Thoracic aorta (tissue), 2 donors: ENCODE measurements at places on chromosomes 5 and 9.

DNA sequence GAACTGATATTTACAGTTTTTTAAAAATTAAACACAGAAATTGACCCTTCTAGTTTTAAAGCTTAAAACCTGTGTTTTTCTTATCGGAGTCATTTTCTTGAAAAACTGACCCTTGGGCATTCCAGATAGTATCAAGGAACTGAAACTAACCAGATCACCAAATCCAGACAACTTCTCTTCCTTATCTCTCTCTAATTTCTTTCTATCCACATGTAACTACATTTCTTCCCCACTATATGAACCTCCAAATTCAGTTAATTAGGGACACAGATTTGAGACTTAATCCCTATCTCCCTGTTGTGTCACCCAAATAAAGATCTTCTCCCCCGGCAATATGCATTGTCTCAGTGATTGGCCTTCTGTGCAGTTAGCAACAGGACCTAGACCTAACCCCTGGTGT, 1643.0 kb upstream of the CDH6 start:
- no peaks in the 10 kb centered on the region for H3K27me3 ChIP-seq
- no peak overlapping the region for H3K27ac ChIP-seq
- H3K4me3 ChIP-seq = no peak overlapping the region
- no peak for DNase-seq

DNA sequence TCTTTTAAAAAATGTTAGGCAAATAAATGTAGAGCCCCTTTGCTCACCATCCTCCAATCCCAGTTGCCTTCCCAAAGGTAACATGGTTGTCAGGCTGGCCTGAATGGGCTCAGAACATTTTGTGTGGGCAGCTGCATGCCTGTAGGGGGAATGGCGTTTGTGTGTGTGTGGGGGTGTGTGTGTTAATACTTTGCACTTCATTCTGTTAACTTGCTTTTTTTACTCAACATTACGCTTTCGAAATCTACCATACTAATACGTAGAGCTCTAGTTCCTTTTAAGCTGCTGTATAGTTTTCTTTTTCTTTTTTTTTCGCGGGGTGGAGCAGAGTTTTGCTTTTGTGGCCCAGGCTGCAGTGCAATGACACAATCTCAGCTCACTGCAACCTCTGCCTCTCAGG, 14.0 kb downstream of the MYOZ3 start:
- DNase-seq = no peak
- peak overlapping the region; percentile 80 for H3K27ac ChIP-seq
- H3K27me3 ChIP-seq = no peaks in the 10 kb centered on the region
- H3K4me1 ChIP-seq = peaks cover 53% of the 10 kb centered on the region
- no peaks in the 10 kb centered on the region for H3K36me3 ChIP-seq

- no peaks in the 10 kb centered on the region for H3K4me1 ChIP-seq
- H3K4me3 ChIP-seq = no peak overlapping the region
- no peaks in the 10 kb centered on the region for H3K27me3 ChIP-seq
These were observed 58.4 kb upstream of the SH3GL2 start for GRCh38 chr9:17520268-17521064.

GRCh38 chr9:93098236-93098946, 2.4 kb downstream of the CARD19 start:
- H3K4me1 ChIP-seq = peaks cover 25% of the 10 kb centered on the region
- H3K27ac ChIP-seq = peak overlapping the region; percentile 98
- peak; percentile 83 for DNase-seq

DNA sequence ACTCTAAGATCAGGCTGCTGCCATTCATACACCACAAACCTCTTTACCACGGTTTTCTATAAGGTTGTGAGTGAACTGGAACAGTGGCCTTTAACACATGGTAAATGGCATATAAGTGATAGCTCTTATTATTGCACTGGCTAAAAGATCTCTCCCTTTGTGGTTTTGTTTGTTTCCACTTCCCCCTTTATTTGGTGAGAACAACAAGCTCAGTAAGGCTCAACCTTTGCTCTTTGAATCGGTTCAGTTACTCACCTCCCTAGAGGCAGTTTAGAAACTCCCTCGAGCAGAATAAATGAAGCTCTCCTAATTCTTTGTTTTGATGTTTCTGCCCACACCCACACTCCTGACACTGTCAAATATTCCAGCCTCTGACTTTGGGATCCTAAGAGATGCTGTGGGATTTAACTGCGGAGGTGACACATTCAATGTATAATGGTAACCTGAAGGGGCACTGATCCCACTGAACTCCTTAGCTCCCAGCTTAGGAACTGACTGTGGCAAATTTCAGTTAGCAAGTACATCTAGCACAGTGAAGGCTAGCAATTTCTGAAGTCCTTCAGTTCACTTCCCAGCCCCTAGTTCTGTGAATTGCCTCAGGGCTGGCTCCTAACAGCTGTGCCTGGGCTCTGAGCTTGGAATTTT, 22.5 kb upstream of the RAD23B start:
- no peaks in the 10 kb centered on the region for H3K36me3 ChIP-seq
- no peak overlapping the region for H3K27ac ChIP-seq
- DNase-seq = no peak

GRCh38 chr9:130072515-130073235, 19.0 kb downstream of the GPR107 start:
- H3K27me3 ChIP-seq = no peaks in the 10 kb centered on the region
- H3K27ac ChIP-seq = peak overlapping the region; percentile 49
- no peak overlapping the region for H3K4me3 ChIP-seq
- DNase-seq = no peak
